ENCODE measurements at places on chromosomes 13 and 19.

GRCh38 chr13:33537676-33538075 is 252.1 kb upstream of the STARD13 start:
- DNase-seq: no peak

DNA sequence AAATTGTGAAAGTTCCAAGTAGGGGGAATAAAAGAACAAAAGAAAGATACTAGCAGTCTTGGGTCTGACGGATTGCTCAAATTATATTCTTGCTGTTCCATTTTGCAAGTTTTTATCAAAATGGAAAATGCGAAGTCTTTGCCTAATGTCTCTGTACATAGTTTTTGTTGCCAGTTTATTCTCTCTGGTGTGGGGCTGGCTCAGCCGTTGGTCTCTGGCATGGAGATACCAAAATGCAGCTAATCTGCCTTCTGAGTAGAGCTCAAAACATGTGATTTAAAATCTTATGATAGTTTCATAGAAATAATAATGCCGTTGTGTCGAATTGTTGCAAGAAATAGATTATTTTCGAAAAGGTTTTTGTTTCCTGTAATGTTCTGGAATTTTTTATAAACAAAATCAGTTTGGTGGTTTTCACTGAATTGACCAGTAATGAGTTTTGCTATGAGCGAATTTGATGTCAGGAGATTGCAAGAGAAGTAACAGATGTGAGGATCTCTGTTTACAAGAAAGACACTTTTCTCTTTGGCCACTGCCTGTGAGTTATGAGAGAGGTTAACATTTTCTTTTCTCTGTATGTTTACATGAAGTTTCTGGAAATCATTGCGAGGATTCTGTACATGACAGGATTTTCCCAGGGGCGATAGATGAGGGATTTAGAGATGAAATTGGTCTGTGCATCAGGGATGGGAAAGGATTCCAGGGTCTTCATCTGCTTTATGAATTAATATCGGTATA is 147.0 kb downstream of the DCT start:
- DNase-seq: no peak

DNA sequence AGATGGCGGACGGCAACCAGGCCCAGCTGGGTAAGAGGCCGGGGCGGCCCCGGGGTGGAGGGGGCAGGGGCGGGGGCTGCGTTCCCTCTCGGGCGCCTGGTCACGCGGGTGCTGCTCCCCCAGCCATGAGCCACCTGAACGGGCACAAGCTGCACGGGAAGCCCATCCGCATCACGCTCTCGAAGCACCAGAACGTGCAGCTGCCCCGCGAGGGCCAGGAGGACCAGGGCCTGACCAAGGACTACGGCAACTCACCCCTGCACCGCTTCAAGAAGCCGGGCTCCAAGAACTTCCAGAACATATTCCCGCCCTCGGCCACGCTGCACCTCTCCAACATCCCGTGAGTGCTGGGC is 11.1 kb downstream of the PTBP1 start:
- peak; percentile 31 for DNase-seq

- DNase-seq: no peak
Measured at GRCh38 chr13:89496478-89496877, 1825.3 kb downstream of the SLITRK5 start.

DNA sequence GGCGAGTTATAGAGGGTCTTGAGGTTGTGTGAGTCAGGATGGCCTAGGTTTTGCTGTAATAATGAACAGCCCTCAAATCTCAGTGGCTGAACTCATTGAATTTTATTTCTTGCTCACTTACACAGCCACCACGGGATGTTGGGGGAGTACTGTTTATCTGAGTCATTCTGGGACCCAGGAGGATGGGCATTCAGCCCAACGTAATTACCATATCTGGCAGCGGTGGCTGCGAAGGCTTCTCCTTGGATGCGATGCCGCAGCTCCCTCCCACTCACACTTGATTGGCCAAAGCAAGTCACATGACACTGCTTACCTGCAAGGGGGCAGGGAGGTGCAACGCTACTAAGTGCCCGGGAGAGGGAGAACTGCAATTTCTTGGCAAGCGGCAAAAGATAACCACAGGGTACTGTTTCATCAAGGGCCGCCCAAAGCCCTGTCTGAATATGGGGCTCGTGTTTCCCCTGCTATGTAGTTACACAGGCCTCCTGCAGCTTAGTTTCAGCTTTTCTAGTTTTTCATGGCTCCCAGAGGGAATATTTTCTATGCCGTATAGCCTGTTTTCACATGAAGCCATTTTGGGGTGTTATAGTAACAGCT is 19.9 kb downstream of the ZSWIM9 start:
- DNase-seq: no peak

GRCh38 chr19:43719918-43720317 is 4.0 kb downstream of the IRGC start:
- no peak for DNase-seq

GRCh38 chr13:96492766-96493165 is 402.9 kb downstream of the HS6ST3 start:
- DNase-seq: no peak

DNA sequence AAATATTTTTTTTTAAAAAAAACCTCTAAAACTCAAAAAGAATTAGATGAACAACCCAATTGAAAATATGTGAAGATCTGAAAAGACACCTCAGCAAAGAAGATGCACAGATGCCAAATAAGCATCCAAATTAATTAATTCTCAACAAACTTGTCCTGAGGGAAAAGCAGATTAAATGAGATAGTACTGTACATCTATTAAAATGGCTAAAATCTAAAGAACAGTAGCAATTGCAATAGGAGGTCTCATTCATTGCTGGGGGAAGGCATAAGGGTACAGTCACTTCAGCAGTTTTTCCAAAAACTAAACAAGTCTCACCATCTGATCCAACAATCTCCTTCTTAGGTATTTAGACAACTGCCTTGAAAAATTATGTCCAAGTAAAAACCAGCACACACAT is 22.0 kb downstream of the PLPP2 start:
- no peak for DNase-seq

DNA sequence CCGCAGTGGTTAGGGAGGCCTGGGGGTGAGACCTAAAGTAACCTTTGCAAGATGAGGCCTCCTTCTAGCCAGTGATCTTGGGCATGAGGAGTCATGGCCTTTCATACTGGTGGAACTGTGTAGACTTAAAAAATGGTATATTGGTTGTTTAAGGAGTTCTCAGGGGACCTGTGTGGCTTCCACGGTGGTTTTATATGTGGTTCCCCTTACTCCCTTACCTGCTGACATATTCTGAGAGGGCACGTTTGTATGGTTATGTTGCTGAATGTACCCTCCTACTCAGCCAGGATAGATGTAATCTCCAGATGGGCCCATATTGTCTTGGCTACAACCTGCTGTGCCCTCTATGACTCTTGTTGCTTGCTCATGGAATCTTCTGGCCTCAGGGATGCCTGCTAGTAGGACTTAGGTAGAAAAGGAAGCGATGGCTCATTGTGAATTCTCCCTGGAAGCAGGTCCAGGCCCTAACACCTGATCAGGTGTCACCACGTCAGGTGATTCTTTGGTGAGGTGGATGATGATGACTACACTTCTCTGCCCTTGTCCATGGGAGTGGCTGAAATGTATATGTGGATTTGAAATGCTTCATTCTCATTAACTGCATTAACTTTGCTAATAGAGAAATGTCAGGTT is 1.8 kb downstream of the ZNF460 start:
- no peak for DNase-seq
